ENCODE measurements at places on chromosomes 16 and 17. TPM values are rescaled to one million over a fixed set of nuclear protein-coding genes. Genes with fewer than 3 reads are reported as not detected.

GRCh38 chr17:71975331-71975801, 145.5 kb upstream of the SOX9 start:
- no peak for DNase-seq

DNA sequence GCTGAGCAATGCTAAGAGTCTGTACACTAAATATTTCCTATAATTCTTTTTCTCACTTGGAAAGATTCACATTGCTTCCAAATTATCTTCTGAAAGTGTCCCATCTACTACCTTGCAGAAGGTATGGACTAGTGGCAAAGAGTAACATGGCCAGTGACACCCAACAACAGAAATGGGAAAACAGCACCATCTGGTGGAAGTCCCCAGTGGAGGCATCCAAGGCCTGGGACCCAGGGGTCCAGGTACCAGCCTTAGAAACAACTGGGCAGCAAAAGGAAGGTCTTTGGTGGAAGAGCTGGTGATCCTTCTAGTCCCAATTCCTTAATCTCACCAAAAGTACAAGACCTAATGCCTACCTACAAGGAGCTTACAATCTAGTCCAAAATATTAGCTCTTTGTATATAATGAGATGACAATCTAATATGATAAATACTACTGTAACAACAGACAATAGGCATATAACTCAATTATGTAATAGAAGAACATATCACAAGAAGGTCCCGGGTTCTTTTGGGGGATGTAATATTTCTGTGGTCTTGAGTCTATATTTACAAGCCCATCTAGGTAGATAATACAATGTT, 55.3 kb downstream of the SKAP1 start:
- no peak for DNase-seq

DNA sequence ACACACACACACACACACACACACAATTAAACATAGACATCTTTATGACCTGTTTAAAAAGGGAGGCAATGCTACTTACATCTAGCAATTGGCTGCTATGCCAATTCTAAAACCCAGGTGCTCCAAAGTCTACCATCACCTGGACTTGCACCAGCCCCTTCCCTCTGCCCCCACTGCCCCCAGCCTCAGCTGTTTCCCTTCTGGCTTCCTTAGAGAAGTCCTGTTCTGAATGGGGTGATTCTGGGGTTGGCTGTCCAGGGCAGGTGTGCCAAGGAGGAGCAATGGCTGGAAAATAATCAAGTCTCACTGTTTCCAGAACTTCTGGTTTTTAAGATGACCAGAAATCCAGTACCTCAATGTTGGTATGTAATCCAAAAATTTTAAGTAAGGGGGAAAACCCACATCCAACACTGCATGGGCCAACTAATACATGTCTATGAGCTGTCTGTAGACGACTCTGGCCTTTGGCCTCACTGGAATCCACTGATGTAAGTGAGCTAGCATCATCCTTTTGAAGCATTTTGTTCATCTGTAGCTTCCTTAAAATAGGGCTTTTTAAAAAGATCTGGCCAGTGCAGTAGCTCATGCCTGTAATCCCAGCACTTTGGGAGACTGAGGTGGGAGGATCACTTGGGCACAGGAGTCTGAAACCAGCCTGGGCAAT, 2.1 kb downstream of the IFT20 start:
- DNase-seq = no peak

GRCh38 chr16:65318138-65318537, 196.3 kb upstream of the CDH11 start:
- DNase-seq = no peak

DNA sequence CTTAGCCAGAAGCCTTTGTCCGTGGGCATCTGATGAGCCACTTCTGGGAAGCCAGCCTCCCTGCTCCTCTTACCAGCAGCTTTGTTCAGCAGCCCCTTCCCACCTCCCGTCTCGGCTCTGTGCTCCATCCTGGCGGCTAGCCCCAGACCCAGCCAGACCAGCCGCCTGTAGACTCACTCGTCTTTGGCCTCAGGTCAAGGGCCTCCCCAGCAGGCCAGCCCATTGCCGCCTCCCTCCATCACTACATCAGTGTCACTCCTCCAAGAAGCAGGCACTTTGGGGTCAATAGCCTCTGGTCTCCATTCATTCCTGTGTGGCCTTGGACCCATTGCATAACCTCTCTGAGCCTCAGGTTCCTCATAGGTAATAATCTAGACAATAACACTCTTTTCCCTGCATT, 20.9 kb upstream of the CRHR1 start:
- no peak for DNase-seq

- no peak for DNase-seq
Observed at GRCh38 chr17:47914306-47914948, 18.4 kb downstream of the SP2 start.

TAC4 gene
- not detected for total RNA-seq

All from omental fat pad (tissue), 4 donors.